Activated naive CD8-positive, alpha-beta T cell treated with anti-CD3 and anti-CD28 coated beads, Interleukin-2, amount 50 U/mL, for 16 hours (primary cell): ENCODE measurements at places on chromosomes 16 and 17.

GRCh38 chr17:22286337-22287041 lies 594.2 kb downstream of the KCNJ18 start:
- no peak for DNase-seq

- DNase-seq, result no peak
Measured at GRCh38 chr17:61399131-61400065, at the start of gene TBX2. Gene TBX2 (plus strand): TSS chr17:61399843. CDS start chr17:61400177, 334 bp downstream.

GRCh38 chr17:68294196-68294555 lies 2.9 kb downstream of the ARSG start:
- no peak for DNase-seq

- peak; percentile 5 for DNase-seq
Measured at GRCh38 chr16:79272141-79272577, 328.4 kb downstream of the MAF start.

DNA sequence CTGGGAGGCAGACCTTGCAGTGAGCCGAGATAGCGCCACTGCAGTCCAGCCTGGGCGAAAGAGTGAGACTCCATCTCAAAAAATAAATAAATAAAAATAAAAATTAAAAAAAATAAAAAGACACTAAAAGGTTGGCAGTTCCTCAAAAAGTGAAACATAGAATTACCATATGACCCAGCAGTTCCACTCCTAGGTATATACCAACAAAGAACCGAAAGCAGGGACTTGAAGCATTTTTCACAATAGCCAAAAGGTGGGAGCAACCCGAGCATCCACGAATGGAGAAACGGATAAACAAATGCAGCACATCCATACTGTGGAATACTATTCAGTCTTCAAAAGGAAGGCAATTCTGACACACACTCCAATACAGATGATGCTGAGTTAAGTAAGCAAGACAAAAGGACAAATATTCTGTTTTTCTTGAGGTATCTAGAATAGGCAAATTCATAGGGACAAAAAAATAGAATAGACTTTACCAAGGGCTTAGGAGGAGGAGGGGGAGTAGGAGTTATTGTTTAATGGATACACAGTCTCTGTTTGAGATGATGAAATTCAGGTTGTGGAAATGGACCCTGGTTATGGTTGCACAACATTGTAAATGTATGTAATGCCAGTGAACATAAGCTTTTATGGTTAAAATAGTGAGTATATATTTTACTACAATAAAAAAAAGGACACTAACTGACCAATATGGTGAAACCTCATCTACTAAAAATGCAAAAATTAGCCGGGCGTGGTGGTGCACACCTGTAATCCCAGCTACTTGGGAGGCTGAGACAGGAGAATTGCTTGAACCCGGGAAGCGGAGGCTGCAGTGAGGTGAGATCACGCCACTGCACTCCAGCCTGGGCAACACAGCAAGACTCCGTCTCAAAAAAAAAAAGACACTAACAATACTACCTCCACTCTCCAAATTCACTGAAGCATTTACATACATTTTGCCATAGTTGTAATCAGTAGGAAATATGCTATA lies 27.0 kb upstream of the SLC35B1 start:
- no peak for DNase-seq

DNA sequence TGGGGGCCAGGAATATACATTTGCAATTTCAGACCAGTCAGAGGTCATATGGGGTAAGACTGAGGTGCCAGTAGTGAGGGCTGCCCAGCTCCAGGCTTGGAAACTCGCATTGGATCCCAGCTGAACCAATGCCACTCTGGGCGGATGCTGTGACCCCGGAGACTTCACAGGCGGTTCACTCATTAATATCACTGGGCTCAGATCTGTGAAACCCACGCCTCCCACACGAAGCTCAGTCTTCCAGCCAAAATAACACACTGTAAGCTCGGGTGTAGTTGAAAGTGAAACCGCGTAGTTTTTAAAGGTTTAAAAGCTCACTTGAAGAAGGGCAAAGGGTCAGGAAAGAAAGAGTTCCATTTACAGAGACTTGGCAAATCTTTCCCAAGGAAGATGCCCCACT lies 254.8 kb downstream of the FOXL1 start:
- DNase-seq, result no peak

DNA sequence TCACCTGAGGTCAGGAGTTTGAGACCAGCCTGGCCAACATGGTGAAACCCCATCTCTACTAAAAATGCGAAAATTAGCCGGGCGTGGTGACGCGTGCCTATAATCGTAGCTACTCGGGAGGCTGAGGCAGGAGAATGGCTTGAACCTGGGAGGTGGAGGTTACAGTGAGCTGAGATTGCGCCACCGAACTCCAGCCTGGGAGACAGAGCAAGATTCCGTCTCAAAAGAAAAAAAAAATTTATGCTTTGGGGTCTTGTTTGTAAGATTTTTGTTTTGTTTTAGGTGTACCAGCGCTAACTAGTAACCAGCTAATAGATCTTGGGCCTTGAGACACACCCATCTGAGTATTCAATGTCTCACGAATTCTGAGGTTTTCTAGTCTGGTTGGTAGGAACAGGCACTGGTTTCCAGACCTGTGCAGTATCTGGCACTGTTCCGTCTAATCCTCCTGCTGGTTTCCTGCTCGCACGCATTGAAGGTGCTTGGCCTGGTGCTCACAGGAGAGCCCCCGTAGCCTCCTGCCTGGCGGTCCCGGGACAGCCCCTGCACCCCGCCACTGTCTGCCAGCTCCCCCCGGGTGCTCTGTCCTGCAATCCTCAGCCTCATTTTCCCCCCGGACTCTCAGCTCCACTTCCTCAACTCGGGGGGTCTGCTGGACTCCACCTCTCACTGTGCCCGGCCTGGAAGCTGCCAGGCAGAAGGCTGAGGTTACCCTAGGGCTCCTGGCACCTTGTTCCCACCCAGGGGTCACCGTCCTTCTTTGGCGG lies 10.6 kb upstream of the DUS1L start:
- DNase-seq, result no peak

- no peak for DNase-seq
Measured at GRCh38 chr17:78789663-78790181, 7.6 kb upstream of the CYTH1 start.

DNA sequence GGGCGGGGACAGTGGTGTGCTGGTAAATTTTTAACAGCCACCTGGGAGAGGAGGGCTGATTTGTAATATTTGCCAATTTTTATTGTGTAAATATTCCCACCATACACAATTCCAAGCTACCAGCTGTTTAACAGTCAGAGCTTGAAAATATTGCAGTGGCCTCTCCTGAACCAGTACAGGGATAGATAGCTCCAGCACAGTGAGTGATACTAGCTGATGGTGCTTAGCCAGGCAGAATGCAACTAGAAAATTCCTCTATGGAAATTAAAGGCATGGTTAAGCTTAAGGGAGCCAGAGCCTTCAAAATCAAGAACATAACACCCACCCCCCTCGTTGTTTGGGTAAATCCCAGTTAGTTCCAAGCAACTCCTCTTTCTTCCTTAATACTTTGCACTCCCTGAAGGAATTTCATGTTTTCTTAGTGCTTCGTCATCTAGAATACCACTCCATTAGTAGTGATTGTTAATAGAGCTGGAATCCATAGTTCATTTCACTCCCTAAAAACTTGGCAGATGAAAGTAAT lies 96.6 kb downstream of the CYB561 start:
- no peak for DNase-seq

- no peak for DNase-seq
Measured at GRCh38 chr16:85633888-85634287, 20.8 kb downstream of the GSE1 start.

GRCh38 chr17:45225051-45225700 lies 3.5 kb downstream of the FMNL1 start:
- no peak for DNase-seq

DNA sequence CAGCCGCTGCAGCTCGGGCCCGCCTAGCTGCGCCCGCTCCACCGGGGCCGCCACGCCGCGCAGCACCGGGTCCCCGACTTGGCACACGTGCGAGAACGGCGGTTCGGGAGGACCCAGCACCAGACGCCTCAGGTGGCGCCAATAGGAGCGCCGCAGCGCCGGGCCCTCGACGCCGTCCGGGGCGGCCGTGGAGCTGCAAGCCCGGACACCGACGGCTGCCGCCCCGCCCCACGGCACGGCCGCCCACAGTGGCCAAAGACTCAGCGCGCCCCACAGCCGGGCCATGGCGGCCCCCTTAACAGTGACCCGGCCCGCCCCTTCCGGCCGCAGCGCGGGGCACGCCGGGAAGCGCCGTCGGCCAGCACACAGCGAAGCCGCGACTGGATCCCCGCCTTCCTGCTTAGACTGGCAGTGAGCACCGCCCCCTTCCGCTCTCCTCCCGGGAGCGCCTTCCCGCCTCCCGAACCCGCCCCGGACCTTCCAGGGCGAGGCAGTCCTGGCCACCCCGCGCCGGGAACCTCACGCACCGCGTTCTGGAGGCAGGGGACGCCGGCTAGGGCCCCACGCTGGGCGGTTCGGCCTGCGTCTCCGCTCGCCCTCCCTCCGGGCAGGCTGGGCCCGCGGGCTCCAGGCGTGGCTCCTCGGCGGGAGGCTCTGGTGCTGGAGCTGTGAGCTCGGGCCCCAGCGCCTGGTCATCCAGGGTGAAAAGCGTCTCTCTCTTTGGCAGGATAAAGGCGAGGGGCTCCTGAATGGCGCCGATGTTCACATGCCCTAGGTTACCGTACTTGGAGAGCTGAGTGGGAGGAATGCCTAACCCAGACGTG lies at the start of gene PDF:
Gene PDF (minus strand): TSS at position 303 of the 824 bp plus-strand sequence. CDS start 18 bp downstream, at position 285.
- DNase-seq, result peak; percentile 67

GRCh38 chr17:71409712-71410111 lies 711.1 kb upstream of the SOX9 start:
- no peak for DNase-seq

GRCh38 chr16:79764415-79765110 lies 164.0 kb upstream of the MAF start:
- no peak for DNase-seq

- DNase-seq, result no peak
Measured at GRCh38 chr16:8822403-8822802, 24.8 kb downstream of the PMM2 start.

DNA sequence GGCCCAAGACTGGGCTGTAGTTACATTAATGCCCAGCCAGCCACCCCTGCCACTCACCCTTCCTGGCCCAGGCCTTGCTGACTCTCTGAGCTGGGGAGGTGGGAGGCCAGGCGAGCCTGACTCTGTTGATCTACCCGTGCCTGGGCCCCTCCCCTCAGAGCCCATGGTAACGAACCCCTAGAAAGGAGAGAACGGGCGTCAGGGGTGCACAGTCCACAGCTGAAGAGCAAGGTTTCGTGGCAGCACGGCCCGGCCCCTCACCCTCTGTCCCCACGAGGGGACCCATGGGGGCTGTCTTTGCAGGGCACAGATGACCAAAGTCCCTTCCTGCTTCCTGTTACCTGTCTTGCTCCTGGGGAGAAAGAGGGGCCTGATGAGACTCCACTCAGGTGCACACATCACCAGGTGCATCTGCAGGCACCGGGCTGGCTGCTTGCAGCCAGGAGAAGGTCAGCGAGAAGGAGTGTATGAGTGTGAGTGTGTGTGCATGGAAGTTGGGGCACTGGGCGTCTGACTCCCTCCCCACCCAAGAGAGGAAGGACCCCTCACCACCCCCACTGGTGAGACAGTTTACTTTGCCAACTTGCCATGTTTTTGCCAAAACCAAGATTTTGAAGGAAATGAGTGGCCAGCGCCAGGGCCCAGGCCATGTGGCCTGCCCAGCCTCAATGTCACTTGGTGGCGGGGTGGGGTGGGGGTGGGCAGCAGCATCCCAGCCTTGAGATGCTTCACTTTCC lies 359.1 kb downstream of the SEC14L1 start:
- no peak for DNase-seq

DNA sequence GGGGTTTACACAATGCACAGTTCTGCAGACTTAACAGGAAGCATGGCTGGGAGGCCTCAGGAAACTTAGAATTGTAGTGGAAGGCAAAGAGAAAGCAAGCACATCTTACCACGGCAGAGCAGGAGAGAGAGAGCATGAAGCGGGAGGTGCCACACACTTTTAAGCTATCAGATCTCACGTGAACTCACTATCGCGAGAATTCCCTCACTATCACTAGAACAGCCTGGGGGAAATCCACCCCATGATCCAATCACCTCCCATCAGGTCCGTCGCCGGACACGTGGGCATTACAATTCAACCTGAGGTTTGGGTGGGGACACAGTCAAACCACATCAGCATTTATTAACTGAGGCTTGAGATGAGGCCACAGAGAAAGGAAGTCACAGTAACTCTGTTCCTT lies 326.7 kb downstream of the C16orf95 start:
- DNase-seq, result no peak

GRCh38 chr16:21626659-21627277 lies 25.6 kb downstream of the IGSF6 start:
- no peak for DNase-seq

DNA sequence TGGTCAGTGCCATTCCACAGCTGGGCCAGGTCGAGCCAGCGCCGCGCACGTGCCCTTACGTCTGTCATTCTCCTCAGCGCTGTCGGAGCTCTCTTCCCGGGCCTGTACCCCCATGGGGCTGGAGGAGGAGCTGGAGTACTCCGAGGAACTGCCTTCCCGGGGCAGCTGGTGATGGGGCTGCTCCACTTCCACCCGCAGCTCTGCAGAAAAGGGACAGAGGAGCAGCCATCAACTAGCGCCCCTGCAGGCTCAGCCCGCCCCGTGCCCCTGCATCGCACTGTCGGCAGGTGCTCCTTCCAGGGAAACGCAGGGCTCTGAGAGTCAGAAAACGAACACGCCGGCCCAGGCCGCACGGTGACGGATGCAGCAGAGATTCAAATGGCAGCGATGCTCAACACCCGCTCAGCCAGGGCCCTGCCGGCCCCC lies 20.9 kb downstream of the MAP1LC3B start:
- no peak for DNase-seq

- DNase-seq, result no peak
Measured at GRCh38 chr16:86478779-86479178, 31.5 kb upstream of the FOXF1 start.

DNA sequence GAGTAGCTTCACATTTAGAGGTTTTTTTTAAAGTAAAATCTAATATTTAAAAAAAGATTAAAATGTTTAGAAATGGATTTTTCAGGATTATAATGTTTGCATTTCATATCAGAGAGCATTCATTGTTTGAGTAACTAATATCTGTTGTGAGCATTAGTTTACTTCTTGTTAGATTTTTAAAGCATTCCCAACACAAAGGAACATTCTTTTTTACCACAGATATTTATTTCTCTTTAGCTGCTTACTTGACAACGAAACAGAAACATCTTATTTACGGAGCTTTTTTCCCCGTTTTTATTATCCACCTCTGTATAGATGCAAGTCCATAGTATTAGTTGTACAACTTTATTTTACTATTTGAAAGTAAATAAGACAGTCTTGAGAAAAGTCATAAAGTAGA lies 53.0 kb downstream of the NFAT5 start:
- no peak for DNase-seq

GRCh38 chr17:8044819-8045810 lies 6.3 kb downstream of the ALOX15B start:
- no peak for DNase-seq
